ENCODE measurements at places on chromosomes 3 and 15.
A peak's percentile ranks its signal among the peaks of the same experiment; 100 is the strongest.

- DNase-seq: peak; percentile 91
Measured at GRCh38 chr3:111338059-111338698, 203.8 kb upstream of the CD96 start.

DNA sequence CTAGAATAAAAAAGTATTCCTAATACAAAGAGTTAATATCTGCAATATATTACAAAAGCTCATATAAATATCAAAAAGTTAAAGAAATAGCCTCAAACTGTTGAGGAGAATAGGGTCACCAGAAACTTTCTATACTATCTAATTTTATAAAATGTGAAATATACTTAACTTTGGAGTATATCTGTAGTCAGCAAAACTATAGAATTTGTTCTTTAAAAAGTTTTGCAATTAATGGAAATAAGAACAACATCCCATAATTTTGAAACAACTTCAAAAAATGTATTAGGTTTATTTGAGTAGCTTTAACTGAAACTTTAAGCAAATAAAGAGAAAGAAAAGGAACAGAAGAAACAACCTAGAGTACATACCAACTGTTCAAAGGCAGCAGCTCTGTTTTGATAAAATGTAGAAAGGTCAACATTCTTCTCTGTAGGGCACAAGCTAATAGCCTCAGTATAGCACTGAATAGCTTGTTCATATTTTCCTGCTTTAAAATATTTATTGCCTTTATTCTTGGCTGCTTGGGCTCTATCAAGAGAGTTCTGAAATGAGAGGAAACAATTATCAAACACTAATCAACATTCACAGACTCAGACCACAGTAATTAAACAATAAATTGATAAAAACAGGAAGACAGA is 14.3 kb downstream of the TOMM70 start:
- DNase-seq: no peak

DNA sequence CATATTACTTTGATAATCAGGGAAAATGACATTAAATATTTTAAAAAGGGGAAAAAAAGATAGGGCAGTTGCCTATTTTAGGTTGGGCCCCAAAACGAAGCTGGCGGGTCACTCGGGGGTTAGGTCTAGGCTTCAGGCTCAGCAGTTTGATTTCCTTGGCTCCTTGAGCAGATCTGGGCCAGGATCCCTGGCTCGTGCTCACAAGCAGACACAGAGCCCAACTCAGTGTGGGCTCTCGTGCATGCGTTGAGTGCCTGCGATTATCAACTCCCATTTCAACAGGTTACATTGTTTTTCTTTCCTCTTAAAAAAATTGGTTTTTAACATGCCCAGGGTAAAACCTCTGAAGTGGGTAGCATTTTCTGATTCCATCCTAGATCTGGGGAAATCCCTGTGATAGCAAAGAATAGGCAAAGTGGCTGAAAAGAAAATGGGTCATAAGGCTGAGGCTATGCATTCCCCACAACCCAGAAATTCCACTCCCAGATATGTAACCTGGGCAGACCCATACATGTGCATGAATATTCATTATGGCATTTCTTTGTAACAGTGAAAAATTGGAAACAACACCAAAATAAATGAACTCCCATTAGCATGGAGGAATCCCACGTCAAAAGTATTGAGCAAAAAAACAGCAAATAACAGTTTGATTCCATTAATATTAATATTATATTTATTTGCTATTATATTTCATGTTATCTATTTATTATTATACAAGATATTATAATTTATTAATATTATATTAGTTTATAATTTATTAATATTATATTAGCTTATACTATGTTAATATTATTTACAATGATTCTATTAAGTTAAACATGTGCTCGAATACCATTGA is 27.8 kb downstream of the FAM43A start:
- no peak for DNase-seq

DNA sequence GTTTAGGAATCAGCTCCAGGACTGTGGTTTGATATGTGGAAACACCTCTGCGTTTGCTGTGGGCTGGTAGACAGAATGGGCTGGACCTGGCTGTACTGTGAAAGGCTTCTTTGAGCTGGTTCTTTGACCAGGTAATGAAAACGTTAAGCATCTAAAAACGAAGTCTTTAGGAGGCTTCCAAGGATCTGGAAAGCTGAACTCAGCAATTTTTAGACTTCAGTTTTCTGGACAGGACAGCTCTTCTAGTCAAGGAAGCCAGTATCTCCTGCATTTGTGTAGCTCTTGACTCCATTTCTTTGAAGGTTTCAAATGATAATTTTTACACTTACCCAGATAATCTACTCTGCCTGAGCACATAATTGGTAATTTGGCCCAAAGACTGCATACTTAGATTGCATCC is 25.5 kb downstream of the MAP2K1 start:
- DNase-seq: no peak

DNA sequence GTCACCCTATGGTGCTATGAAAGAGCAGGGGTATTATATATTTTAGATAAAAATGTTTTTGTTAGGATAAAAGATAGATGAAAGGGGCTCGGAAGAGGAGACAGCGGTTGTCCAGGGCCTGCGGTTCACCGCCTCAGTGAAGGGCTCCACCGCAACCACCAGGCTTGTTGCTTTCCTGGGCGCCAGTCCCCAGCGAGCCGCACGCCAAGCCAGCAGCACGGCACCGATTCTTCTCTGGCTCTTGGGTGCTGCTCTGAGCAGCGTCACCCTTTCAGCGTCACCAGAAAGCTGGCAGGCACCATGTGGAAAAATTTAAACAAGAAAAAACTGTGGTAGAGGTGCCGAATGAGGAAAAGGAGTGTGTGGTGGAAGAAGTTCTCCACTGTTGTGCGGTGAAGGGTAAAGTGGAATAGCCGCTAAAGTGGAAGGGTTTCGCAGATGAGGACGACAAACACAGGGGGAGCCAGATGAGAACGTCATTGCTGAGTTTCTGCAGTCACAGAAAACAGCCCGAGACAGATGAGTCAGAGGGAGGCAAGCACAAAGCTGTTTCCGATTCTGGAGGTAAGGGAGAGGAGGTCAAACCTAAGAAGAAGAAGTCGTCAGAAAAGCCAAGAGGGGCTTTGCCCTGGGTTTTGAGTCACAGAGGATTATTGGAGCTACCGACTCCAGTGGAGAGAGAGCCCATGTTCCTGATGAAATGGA is 569.2 kb downstream of the ZBBX start:
- no peak for DNase-seq

DNA sequence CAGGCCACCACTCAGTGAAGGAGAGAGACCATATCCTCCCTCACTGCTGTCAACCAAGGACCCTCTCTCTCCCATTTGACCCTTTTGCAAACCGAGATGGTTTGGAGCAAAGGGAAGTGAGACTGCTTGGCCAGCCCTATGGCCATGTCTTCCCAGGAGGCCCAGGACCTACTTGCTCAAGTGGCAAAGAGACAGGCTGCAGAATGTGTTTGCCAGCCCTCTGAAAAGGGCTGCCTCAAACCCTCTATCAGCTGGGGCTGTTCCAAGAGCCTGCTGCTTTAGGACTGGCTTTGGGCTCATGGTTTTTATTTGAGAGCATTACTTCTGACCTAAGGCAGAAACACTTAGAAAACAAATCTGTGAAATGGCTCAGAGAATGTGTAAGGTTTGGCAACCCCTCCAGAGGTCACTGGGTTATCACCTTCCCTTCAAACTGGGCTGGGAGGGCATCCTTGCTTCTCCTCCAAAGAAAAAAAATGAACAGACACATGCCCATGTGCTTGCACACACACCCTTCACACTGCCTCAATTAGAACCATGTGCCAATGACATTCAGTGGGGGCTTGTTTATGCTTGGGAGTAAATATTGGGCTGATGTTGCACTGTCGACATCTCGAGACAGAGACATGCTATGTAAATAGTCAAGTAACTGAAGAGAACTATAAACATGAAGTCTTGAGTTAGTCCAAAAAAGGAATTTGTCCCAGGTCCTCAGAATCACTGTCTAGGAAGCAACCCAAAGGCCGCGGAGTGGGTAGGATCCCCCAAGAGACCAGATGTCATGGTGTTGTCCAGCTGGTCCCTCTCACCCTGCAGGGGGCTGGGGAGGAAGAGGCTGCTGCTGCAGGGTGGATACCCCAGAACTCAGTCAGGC is 49.8 kb upstream of the CTDSPL start:
- DNase-seq: no peak

DNA sequence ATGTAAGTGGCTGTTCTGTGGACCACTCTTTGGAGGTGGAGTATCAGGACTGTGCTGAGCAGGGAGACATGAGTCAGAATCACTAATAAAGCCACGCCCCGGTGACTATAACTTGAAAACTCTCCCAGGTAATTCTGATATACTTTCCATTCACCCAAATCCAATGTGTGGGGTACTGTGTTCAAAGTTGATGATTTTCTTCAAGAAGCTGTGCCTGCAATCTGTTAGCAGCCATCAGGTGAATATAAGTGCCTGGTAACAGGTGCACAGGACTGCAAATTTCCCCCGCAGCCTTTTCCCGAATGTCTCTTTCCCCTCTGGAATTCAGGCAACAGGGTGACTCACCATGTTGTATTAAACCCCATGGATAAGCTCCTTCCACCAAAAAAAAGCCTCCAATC is 17.0 kb downstream of the MAGI1 start:
- no peak for DNase-seq

DNA sequence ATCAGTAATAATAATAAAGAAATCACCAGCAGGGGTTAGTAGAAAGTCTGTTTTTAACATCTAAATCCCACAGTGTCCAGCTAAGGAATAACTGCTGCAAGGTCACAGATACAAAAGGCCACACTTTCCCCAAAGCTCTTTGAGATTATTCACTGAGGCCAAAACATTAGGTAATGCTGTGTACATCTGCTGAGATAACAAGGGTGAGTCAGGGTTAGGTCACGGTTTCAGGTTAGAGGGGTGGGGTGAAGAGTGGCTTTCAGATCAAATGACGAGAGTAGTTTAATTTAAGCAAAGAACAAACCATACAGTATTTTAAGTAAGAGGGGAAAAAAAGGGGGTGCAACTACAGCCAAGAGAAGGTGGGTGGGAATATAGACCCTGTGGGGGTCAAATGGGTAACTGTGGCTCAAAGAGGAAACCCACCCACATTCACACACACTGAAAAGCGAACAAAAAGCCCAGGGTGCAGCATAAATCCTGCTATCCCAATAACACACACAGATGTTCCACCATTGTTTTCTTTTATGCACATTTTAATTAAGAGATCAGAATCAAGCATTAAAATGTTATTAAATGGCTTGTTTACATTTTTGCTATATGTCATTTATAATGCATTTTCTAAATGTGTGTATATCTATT is 412.9 kb downstream of the TIGIT start:
- DNase-seq: peak; percentile 68

- no peak for DNase-seq
Measured at GRCh38 chr3:49769286-49769915, 16.9 kb downstream of the IP6K1 start.

GRCh38 chr3:120673116-120673515 is 8.9 kb downstream of the HGD start:
- DNase-seq: no peak

DNA sequence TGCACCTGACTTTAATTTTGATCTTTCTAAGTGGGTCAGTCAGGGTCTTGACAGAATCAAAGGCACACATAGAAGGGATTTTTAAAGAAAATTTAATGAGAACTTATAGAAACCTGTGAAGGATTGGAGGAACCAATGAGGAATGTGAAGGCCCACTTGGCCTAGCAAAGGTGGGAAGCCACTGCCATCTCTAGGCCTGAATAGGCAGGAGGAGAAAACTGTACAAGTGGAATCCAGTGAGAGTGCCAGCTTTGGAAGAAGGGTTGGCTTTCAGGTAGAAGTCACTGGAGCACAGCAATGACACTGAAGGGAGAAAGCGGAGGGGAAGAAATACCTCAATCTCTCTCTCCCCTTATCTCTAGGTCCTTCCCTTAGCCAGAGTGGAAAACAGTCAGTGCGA is 380.7 kb upstream of the KCNMB2 start:
- no peak for DNase-seq

Data from cardiac fibroblast (primary cell).